ENCODE measurements at places on chromosomes 2 and 18. TPM values are rescaled to one million over a fixed set of nuclear protein-coding genes. Genes with fewer than 3 reads are reported as not detected.

DNA sequence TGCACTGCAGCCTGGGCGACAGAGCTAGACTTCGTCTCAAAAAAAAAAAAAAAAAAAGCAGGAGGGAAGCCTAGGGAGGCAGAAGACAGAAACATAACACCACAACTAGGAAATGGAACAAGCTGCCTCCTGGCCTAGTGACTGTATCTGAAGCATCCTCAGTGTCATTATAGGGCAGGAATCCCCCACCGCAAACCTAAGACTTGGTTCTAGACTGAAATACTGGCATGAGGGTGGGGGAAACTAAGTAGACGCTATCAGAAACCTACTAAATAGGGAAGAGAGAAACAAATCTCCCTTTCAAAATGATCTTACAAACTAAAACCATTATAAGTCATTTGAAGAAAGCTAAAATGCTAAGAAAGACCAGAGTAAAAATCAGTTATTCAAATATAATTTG, 16.4 kb upstream of the SMAD2 start:
- no peak for DNase-seq

- no peak for DNase-seq
These were observed 72.6 kb downstream of the LRRFIP1 start for GRCh38 chr2:237699870-237700511.

AFF3 gene
- 0.08 TPM for polyA plus RNA-seq

GRCh38 chr2:201126308-201127151, 10.6 kb downstream of the CFLAR start:
- no peak for DNase-seq

DNA sequence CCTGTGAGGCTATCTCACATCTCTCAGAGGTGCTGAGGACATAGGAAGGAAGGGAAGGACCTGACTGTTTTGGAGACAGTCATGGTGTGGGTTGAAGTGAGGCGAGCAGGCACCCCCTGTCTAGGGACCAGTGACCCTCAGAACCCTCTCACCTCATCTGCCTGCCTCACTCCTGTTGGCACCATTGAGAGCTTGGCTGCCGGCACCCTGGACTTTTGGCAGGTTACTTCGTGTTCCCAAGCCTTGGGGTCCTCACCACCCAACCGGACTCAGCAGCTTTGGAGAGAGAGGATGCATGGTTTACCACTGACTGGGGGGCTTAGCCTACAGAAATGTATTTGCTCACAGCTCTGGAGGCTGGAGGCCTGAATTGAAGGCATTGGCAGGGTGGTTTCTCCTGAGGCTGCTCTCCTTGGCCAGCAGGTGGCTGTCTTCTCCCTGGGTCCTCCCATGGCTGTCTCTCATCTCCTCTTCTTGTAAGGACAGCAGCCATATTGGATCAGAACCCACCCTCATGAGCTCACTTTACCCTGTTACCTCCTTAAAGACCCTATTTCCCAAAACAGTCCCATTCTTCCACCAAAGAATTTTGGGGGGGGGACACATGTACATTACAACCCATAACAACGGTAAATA, 142.0 kb downstream of the TSN start:
- DNase-seq = no peak

- no peak for DNase-seq
These were observed 201.7 kb upstream of the HS6ST1 start for GRCh38 chr2:128520340-128520739.

PID1 gene
- 7.9 TPM for polyA plus RNA-seq

CNGA3 gene
- 0.03 TPM for polyA plus RNA-seq

GRCh38 chr2:46196871-46197462, 100.2 kb upstream of the EPAS1 start:
- DNase-seq = no peak

GRCh38 chr2:158993030-158993429, 24.6 kb downstream of the TANC1 start:
- no peak for DNase-seq

DNA sequence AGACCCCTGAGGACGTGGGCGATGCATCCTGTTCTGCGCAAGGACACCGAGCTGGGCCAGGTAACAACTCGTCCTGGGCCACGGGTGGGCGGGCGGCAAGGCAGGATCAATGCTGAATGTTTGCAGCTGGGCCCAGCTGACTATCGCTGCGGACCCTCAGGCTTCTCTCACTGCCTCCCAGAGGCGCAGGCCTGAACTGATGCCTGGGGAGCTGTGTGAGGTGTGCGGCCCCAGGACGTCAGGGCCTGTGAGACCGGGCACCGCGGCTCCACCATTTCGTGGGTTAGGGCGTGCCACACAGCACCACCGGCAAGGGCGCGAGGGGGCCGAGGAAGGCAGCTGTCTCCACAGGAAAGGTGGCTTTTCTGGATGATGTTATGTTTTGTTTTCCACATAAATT, 307.4 kb downstream of the NDUFA10 start:
- DNase-seq = no peak

- DNase-seq = no peak
These were observed 91.5 kb downstream of the KCNH7 start for GRCh38 chr2:162747021-162747420.

NAT8 gene
- not detected for polyA plus RNA-seq

DNA sequence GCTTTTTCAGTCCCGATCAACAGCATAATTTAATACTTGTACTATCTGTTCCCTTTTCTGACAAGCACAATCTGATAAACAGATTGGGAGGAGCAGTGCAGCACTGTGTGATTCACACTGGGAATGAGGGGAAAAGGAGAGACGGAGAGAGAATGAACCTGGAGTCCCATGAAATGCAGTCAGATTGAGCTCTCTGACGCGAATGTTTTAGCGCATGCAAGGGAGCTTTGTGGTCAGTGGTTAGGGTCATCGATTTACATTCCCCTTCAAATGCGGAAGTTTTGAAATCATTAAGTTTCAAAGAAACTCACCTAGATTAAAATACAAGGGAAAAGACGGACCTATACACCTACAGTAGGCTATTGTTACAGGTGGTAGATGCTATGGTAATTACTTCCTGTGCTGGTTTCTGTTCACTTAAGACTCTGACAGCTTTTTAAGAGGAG, 99.6 kb downstream of the KCTD1 start:
- DNase-seq = no peak

DNA sequence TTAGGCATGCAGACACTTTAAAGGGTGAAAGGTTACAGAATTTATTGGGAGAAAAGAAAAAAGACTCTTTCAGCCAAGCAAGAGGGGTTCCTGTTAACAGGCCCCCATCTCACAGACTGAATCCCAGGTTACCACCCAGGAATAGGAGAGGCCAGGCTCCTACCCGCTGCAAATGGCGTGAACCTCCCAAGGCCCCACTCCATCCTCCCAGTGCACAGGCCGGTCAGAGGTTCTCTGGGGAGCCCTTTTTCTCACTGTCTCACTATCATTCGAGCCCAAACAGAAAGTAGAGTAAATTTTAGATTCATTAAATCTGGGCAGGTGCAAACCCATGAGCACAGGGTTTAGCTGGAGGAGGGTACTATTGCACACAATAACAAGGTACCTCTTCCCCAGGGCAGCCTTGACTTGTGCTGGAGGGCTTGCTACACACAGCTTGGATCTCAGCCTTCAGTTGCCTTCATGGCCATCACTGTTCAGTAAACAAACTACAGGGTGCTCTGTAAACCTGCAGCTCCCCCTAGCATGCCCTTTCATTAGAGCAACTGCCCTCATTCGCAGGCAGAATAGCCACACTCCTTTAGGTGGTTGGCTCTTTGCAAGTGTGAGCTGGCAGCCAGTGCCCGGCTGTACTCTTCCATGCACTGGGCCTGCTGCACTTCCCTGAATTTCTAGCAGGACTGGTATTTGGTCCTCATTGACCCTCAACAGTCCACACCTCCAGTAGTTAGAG, 7.3 kb upstream of the PLEK start:
- DNase-seq = peak; percentile 45

IL1RL1 gene
- polyA plus RNA-seq = 13.1 TPM

POTEE gene
- not detected for polyA plus RNA-seq

RNF125 gene
- polyA plus RNA-seq = 2.3 TPM

DNA sequence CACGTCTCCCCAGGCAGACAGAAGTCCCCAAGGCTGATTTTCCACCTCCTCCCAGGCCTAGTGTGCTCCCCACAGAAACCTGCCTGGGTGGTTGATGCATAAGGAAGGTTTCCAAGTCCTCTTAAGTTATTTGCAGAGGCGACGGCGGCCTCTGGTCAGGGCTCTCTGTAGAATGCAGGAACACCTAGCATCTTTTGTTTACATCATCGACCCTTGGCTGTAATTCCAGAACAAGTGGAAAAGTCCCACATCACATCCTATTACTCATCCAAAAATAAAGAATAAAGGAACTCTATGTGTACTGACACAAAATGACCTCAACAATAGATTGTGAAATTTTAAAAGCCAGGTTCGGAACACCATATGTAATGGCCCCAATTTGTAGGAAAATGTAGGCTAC, 211.1 kb downstream of the ALPK2 start:
- DNase-seq = no peak

- no peak for DNase-seq
These were observed 6.8 kb upstream of the TGFA start for GRCh38 chr2:70560442-70560841.

RPL37A gene
- 6,936 TPM for polyA plus RNA-seq

C2orf49 gene
- polyA plus RNA-seq = 14.3 TPM

DNA sequence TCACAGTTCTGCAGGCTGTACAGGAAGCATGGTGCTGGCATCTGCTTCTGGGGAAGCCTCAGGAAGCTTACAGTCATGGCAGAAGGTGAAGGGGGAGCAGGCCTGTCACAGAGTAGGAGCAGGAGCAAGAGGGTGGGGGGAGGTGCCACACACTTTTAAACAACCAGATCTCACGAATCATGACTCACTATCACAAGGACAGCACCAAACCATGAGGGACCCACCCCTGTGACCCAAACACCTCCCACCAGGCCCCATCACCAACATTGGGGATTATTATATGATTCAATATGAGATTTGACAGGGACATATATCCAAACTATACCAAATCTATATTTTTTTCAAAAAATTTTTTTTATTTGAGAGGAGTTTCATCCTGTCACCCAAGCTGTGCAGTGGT, 51.0 kb upstream of the GLS start:
- no peak for DNase-seq

UGT1A3 gene
- polyA plus RNA-seq = not detected

LONRF2 gene
- polyA plus RNA-seq = 0.65 TPM

CYRIA gene
- polyA plus RNA-seq = 4.9 TPM

- no peak for DNase-seq
These were observed 97.9 kb upstream of the TAF1B start for GRCh38 chr2:9745153-9745899.

- no peak for DNase-seq
These were observed 108.5 kb upstream of the THOC1 start for GRCh38 chr18:376311-376710.

DNA sequence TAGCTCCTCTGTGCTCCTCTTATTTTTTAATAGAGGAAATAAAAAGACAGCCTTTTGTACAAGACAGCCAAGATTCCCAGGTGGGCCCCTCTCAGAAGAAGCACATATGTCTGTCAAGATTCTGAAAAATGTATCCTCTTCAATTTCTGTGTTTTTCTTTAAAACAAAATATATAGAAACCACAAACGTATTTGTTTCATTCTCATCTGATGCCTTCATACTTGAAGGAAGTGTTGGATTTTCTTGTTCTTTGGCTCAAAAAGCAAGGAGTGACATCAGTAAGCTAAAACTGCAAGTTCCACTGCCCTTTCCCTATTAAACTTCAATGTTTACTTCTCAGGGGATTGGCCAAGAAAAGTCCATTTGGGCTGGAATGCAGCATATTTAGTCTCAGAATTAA, 193.8 kb upstream of the OSR1 start:
- no peak for DNase-seq

DNA sequence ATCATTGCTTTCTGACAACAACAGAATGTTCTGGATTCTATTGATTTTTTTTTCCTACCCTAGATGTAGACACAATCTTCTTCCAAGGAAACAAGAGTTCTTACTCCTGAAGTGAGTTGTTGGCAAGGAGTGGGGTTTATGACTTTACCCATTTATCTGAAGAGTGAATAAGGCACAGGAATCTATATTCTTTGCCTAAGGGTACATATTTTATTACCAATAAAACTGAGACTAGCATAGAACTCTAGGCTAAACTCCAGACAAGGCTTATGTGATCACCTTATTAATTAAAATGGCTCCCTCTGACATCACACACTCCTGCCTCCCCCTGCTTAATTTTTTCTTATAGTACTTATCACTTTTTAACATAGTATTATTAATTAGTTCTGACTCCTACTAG, 47.6 kb downstream of the C18orf54 start:
- DNase-seq = no peak

DNA sequence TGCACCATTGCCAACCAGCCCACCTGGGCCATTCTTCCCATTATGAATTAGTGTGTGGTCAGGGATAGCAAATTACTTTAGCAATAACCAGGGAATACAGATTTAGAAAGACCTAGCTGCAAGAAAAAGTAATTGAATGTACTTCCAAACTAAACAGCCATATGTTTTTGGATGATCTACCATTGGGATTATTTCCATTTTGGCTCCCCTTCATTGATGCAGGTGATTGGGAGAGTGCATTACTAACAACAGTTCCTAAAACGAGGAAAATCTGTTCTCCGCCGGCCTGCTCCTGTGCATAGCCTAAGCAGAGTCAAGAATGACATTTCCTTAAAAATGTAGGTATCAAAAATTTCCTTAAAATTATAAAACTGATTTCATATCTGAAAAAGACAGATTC, 58.5 kb downstream of the MAIP1 start:
- DNase-seq = no peak

- DNase-seq = peak; percentile 76
These were observed at the start of gene ANKRD53 for GRCh38 chr2:70978341-70979179. Gene ANKRD53 (plus strand): TSS chr2:70978630. CDS start chr2:70978646, 16 bp downstream.

GRCh38 chr2:205539603-205540002, 142.7 kb upstream of the NRP2 start:
- no peak for DNase-seq

GRCh38 chr2:147037048-147037447, 807.8 kb upstream of the ACVR2A start:
- DNase-seq = no peak

DNA sequence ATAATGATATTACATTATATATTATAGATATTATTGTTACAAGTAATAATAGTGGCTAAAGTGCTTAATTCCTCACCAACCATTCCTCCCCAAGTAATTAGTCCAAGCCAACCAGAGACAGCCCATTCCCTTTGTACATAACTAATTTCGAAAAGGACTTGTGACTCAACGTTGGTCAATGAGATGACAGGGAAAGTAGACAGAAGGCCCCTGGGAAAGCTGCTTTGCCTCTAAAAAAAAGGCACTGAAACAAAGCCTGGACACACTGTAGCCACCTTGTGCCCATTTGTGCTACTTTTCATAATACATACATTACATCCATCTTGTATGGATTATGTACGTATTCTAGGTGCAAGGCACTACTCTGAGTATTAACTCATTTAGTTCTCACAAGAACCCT, 28.8 kb downstream of the COLEC12 start:
- DNase-seq = no peak

STARD6 gene
- polyA plus RNA-seq = not detected

WDR54 gene
- 2.4 TPM for polyA plus RNA-seq
